Stimulated activated CD4-positive, alpha-beta T cell treated with anti-CD3 and anti-CD28 coated beads, Interleukin-4, amount 100 ng/mL, for 1 hour (primary cell): ENCODE measurements at places on chromosomes 13 and 19.
A peak's percentile ranks its signal among the peaks of the same experiment; 100 is the strongest.

DNA sequence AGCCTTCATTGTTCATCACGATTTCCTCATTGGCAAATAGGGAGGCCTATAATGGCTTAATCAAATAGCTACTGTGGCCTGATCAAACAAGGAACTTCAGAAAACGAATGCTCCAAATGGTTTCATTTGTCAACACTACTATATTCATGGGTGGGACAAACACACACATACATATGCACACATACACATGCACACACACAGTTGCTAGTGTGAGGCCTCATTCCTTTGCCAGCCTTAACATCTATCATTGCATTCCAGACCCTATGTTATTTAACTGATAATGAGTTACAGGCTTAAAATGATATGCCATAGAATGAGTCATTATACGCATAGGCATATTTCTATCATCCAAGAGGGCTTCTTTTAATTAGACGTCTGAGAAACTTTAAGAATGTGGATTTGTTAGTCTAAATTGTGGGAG is 140.2 kb downstream of the KLF5 start:
- no peak for DNase-seq

DNA sequence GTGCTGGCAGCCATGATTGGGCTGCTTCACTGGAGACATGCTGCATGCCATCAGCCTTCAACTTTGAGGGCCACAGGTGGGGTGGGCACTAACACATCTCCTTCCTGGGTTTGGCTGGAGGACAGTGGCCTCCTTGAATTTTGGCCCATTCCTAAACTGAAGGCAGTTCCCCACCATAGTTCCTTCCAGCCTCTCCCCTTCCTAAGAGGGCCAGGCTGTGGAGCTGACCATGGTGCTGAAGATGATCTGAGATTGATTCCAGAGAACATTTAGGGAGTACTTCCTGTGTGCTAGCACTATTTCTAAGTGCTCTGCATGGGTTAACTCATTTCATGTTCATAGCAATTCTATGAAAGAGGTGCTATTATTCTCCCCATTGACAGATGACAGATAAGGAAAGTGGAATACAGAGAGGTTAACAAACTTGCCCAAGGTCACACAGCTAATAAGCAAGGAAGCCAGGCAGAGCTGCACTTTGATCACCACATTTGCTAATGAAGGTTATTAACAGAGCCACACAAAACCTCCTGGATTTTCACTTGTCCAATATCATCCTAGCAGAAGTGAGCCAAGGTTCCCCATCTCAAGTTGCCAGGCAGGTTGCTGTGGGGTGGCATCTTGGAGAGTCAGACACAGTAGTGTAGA is 175.3 kb downstream of the ZIC5 start:
- DNase-seq = no peak

GRCh38 chr13:113116206-113116800 is 6.3 kb upstream of the F10 start:
- DNase-seq = no peak

- no peak for DNase-seq
Observed at GRCh38 chr19:16922949-16923348, 34.1 kb downstream of the F2RL3 start.

- peak; percentile 78 for DNase-seq
Observed at GRCh38 chr13:51453207-51453958, 547 bp upstream of the INTS6 start.
